ENCODE measurements at places on chromosomes 2 and 18.

DNA sequence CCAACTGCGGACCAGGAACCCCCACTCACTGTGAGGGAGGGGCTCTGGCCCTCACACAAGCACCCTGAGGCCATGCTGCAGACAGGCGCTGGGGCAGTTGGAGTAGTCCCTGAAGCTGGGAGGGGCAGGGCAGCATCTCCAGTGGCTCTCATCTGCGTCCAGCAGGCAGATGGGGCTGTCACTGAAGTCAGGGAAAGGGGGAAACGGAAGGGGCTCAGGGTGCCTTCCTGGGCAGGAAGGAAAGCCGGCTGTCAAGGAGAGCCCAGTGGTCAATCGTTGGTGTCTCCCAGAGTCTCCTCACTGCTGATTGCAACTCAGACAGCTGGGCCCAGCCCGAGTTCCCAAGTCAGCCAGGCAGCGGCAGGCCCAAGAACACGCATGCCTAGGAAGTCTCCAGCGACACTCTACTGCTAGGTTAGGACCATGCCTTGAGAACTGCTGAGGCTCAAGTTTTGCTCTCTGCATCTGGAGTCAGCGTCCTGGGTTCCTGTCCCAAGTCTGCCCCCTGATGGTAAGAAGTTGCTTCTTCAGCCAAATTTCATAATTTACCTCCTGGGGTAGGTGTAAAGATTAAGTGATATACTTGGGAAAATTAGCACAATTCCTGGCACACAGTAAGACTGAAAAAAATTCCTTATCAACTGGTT lies 27.4 kb upstream of the NMUR1 start:
- DNase-seq, result peak; percentile 80

GRCh38 chr18:2846636-2847316 lies at the start of gene EMILIN2:
TSS of gene EMILIN2 (plus strand) at chr18:2847006. CDS start at chr18:2847189, 183 bp downstream.
- DNase-seq, result peak; percentile 64

DNA sequence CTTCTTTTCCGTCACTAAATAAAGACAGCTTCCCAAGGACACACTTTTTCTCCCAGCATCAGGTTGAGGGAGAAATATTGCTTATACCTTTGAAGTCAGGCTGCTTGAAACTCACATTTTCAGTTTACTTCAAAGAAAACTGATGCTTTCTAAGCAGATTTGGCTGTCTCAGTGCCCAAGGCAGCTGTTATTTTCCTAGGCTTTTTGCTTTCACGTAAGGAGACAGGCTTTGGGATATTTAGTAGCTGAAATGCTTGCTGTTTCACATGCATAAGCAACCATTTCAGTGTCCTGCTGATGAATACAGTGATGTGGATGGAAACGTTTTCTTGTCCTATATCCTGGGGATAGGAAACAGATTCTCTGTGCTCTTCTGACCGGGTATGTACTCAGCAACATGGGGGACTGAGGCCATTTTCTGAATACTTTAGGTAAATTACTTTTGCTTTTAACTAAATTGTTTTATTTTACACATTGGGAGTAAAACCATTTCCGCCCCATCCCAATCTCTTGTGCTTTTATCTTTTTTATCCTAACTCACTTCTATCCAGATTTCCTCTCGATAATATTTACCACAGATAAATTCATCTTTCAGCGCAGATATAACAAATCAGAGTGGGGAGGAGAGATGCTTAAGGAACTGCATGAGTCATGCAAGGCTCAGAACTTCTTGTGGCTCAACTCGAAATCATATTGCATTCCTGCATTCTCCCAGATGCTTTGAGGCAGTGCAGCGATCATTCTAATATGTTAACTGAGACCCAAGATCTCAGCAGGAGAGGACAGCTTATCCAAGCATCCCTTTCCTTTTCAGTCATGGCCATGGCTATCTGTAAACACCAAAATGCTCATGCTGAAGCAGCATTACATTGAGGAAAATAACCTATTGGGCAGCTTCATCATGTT lies 22.2 kb downstream of the GALR1 start:
- DNase-seq, result no peak

DNA sequence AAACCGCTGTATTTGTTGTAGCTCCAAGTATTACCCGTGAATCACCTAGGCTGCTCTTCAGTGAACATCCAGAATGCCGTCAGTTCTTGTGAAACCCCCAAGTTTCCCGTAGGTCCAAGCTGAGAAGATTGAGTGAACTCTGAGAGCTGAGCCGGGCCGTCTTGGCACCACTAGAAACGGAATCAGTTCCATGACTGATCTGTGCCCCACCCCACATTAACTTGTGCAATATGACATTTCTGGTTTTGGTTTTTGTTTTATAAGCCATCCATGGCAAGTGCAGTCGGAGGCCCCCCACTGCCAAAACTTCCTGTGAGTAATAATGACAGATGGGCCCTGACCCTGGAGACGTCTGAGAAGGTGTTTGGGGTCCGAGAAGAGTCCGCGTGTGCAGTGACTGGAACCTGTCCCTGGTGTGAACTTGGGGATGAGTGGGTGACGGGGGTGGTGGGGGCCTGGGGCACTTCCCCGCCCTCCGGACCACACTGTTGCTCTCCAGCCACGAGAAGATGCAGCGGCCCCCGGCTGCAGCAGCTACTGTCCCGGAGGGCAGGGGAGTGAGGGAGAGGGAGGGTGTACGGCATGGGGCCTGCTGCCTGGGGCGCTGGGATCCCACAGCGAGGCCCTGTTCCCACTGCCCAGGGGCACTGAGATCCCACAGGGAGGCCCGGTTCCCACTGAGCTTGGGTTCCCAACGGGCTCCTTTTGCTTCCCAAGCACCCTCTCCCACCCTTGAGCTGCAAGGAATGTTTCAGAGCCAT lies 26.5 kb downstream of the NFATC1 start:
- DNase-seq, result no peak

GRCh38 chr2:177905640-177906039 lies 166.9 kb downstream of the PDE11A start:
- no peak for DNase-seq

- DNase-seq, result no peak
These were observed 39.5 kb downstream of the SDC1 start for GRCh38 chr2:20185176-20186022.

DNA sequence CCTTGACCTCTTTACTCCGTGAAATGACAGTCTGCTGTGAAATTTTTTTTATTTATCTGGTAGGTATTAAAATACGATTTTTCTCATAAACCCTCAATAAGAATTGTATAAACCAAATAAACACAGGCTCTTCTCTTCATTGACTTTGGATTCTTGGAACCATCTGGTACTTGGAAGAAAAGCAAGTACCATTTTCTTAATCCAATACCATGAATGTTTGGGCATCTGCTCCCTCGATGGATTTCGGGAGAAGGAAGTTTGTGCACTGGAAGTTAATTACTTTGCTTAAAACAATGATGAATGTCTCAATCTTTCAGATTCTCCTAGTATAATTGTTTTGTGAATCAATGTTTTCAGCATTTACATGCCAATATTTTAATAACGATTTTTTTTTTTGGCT lies 5.3 kb upstream of the SCG2 start:
- DNase-seq, result no peak

DNA sequence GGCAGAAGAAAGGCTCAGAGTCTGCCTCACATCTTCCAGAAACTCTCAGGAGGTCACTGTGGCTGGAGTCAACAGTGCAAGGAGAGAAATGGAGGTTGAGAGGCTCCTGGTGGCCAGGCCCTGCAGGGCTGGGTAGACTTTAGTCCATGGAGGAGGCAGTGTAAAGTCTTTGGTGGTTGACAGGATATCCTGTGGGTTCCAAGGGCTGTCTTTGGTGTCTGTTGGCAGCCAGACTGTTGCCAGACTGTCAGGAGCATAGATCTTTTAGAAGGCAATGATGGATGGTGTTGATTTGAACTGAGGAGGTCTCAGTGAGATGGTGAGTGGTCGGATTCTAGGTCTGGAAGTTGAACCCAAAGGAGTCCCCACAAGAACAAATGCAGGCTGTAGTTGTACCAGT lies 45.0 kb upstream of the SKOR2 start:
- DNase-seq, result no peak

GRCh38 chr2:163778045-163778781 lies 42.4 kb upstream of the FIGN start:
- DNase-seq, result no peak

DNA sequence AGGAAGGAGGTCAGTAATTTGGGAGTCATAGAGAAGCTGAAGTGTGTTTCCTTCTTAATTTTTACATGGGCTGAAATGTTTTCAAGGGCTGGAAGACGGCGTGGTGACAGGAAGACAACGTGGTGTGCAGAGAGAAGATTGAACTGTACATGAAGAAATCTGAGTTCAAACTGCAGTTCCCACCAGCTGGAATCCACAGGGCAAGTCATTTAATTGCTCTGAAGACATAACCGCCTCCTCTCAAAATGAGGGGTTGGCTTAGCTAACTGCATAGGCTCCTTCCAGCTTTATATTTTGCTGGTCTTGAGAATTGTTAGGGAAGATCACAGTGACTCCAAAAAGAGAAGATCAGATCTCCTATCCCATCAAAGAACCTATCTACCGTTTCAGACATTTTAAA lies 103.9 kb downstream of the SLC8A1 start:
- DNase-seq, result no peak

GRCh38 chr2:103165836-103166235 lies 404.0 kb downstream of the TMEM182 start:
- DNase-seq, result no peak

DNA sequence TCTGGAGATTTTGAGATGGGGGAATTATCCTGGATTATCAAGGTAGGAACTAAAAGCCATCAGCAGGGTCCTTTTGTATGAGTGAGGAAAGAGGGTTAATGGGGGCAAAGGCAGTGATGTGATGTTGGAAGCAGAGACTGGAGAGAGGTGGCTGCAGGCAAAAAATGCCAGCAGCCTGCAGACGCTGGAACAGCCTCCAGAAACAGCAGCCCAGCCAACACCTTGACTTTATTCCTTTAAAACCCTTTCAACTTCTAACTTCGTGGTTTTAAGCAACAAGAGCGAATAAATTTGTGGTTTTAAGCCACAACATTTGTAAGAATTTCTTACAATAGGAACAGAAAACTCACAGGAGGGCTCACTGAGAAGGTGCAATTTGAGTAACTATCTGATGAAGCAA lies 523.1 kb upstream of the HS6ST1 start:
- DNase-seq, result no peak

GRCh38 chr2:172231508-172231907 lies 128.8 kb upstream of the DLX2 start:
- peak; percentile 14 for DNase-seq

- DNase-seq, result no peak
These were observed 95.4 kb upstream of the AQP4 start for GRCh38 chr18:26960911-26961310.

GRCh38 chr2:67259556-67260342 lies 137.4 kb upstream of the ETAA1 start:
- no peak for DNase-seq

GRCh38 chr2:36348721-36349120 lies 6.9 kb upstream of the CRIM1 start:
- DNase-seq, result no peak

DNA sequence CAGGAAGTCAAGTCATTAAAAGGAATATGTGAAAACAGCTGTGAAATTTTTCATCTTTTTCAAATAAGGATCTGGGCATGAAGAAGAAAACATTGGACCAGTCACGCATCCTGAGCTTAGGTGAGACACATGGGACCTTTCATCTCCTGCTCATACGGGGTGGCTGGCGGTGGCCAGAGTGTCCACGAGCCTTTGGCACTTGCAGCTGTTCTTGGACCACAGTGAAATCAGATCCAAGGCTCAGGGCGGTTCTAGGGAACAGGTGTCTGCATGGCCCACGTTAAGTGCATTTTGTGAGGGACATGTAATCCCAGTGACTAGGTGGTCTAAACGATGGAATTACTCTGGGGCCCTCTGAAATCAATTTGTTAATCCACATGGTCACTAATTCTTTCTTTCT lies 212.7 kb upstream of the COPS8 start:
- DNase-seq, result no peak

GRCh38 chr2:43708891-43709290 lies 32.7 kb upstream of the C1GALT1C1L start:
- no peak for DNase-seq

DNA sequence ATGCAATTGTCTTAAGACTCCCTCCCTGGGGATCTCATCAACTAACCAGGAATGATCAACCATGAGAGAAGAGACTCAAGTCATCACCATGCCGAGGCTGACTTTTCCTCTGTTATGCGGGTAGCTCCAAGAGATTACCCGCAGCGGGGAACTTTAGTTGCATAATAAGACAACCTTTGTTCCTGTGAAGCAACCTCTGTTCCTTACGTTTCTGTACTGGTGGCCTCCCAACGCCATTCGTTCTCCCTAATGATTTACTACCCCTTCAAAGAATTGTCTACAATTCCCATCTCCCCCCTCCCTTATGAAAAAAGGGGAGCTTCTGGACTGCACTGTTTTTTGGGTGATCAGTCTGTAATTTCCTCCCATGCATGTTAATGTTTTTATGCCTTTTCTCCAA lies 66.1 kb upstream of the LRPPRC start:
- no peak for DNase-seq

DNA sequence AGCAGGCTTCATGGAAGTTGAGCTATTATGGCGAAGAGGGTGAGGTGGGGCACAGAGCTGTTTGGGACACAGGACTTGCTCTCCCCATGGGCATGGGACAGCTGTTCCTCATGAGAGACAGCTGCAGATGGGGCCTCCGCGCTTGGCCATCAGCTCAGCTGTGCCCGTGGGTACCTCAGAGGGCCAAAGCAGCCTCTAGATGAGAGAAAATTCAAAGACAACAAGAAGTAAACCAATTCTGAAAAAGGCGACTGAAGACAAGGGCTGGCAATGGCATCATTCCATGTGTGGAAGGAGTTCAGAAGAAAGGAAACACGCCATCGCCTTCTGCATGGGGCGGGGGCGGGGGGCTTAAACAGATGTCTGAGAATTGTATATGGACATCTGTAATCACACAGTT lies 136.2 kb downstream of the BCL2 start:
- DNase-seq, result no peak

DNA sequence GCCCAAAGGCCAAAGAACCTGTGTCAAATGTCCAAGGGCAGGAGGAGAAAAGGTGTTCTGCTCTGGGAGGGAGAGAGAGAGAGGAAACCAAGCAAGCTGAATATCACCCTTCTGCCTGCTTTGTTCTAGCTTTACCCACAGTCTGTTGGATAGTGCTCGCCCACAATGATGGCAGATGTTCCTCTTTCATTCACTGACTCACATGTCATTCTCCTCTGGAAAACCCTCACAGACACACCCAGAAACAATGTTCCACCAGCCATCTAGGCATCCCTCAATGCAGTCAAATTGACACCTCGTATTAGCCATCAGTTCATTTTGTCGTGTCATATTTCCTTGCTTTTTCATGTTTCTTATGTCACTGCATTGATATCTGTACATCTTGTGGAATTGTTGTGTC lies 150.3 kb downstream of the UBR3 start:
- DNase-seq, result no peak

DNA sequence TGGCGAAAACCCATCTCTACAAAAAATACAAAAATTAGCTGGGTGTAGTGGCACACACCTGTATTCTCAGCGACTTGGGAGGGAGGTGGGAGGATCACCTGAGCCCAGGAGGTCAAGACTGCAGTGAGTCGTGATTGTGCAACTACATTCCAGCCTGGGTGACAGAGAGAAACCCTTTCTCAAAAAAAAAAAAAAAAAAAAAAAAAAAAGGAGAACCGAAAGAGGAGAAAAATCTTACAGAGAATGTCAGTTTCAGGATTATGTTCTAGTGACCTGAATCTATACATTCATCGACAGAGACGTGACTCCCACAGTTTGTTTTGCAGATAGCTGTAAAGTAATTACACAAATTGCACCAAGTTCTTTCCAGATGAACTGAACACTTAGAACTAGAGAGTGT lies 187.8 kb downstream of the FTCDNL1 start:
- no peak for DNase-seq

Measured in H9 (cell line).